ENCODE measurements at places on chromosomes 6 and 20.

DNA sequence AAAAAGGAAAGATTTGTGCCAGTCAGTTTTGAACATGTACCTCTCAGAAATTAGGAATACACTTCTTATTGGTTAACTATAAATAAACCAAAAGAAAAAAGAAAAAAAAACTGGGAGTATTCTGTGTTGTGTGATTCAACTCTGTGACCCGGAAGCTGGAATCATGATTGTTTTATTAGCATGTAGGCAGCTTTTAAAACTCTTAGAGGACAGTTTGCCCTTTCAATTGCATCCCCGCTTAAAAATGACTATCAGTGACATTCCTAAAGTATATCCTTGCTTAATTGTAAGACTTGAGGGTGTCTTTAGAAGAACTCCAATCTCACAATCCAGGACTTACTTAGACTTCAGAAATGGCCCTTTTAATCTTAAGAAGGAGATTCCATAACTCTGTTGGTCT lies 29.1 kb upstream of the TENT5A start:
- no peak for DNase-seq

DNA sequence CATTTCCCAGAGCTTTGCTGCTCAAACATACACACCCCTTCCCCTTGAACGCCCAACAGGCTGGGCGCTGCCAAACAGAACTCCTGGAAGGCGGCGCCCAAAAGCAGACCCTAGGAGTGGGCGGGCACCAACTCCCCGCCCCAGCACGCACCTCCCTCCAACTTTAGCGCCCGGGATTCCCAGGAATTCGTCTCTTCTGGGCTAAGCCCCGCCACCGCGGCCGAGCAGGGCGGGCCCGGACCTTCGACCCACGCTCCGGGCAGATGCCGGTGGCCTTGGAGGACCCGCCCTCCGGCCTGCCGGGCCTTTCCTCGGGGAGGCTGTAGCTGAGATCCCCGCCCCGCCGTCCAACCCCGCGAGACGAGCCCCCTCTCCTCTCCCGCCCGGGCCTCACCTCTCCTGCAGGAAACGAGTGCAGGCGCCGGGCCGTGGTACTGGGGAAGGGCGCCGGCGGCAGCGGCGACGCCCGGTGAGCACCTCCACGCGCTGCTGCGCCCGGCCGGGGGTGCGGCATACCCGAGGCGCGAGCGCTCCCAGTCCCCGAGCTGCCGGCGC lies 659 bp downstream of the MCUR1 start:
- peak; percentile 32 for DNase-seq

DNA sequence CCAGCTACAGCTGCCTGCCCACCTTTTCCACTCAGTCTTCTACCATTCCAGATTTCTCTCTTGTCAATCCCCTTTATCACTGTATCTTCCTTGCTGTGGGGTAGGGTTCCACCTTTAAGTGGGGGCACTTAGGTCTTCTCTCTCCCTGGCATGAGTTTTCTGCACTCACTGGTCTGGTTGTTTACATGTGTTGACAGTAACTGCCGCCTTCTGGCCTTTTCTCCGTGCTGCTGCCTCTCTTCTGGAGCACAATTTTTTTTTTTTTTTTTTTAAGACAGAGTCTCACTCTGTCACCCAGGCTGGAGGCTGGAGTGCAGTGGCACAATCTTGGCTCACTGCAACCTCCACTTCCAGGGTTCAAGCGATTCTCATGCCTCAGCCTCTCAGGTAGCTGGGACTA lies 12.0 kb downstream of the RNF114 start:
- DNase-seq = no peak

GRCh38 chr6:45864651-45865050 lies 151.0 kb downstream of the CLIC5 start:
- no peak for DNase-seq

- DNase-seq = no peak
Observed at GRCh38 chr6:96990462-96990861, 65.9 kb downstream of the KLHL32 start.

- no peak for DNase-seq
Observed at GRCh38 chr20:45010399-45010828, 44.1 kb downstream of the STK4 start.

DNA sequence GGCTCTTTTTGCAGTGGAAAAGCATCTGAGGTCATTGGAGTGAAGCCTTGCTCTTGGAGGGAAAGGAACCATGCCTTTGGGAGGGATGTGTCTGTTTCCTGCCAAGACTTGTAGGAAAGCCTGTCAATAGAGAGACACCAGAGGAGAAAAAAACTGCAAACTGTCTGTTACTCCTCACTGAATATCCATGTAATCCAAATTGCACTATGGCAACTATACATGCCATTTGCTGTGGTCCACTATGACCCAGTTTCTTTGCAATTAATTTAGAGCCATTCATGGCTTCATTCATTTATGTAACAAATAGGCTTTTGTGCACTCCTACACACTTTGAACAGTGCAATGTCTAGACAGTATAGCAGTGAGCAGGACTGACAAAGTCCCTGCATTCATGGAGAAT lies 296.5 kb downstream of the SLC35F1 start:
- DNase-seq = no peak

DNA sequence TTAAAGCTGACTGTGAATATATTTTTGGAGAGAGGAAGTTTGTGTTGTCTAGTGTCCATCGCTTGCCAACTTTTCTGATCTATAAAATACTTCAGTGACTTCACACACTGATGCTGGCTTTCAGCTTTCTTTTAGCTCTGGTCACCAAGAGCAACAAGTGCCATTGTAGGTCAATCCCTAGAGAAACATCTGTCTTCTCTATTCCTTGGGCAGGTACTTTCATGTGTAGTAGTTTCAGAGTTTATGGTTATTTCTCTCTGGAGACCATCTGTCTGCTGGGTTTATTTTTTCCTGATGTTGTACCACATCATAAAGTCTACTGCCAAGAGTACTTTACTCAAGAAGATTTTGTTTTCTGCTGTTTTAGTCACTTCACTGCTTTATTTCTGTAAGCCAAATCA lies 249.9 kb downstream of the KHDC1L start:
- DNase-seq = no peak

GRCh38 chr6:113623129-113623528 lies 234.0 kb upstream of the MARCKS start:
- no peak for DNase-seq

- DNase-seq = no peak
Observed at GRCh38 chr6:166284640-166285039, 23.6 kb downstream of the PRR18 start.

- DNase-seq = no peak
Observed at GRCh38 chr6:133953634-133954415, 801 bp downstream of the TBPL1 start.

- no peak for DNase-seq
Observed at GRCh38 chr6:124132256-124132655, 328.6 kb downstream of the NKAIN2 start.

DNA sequence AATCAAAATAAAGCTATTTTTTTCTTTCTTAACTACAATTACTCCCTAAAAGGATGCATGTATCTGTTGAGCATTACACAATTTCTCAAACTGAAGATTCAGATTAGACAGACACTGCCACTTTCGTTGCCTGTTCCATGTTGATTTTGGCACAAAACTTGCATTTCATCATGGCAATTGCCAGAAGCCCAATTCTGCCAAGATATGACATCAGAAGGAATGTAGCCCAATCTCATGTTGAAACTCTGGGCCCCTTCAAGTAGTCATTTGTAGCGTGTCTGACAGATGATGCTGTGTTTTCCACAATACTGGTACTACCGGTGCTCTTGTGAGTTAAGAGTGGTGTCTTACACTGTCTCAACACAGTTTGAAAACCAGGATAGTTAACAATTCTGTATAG lies 705.4 kb downstream of the PTPRT start:
- DNase-seq = no peak

DNA sequence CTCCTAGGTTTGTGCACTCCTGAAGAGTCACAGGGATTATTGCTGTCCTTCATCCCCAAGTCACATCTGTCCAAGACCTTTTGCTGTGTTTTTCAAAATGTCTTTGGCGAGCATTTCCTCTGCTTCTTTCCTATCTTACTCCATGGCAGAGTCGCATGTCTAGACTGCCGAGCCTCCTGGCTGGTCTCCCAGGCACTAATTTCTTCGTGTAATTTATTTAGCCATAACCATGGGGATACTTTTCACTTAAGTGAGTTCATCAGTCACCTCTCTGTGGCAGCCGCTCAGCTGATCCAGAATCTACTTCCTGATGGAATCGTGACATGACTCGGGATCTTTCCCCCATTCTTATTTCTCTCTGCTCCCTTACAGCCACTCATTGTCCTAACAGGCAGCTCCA lies 25.8 kb downstream of the ADGRF5 start:
- DNase-seq = no peak

DNA sequence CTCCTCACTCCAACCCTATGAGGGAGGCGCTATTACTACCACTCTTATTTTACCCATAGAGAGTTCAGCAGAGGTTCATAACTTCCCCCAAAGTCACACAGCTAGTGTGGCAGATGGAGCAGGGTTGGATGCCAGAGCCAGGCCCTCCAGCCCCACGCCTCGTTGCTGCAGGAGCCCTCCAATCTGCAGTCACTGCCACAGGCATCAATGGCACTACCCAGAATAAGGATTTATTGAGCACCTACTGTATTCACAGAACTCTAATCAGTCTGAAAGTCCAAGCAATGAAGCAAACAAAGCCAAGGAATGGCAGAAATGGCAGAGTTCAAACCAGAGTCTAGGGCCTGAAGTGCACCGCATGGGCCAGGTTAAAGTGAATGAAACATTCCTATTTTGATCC lies 144.9 kb downstream of the LPA start:
- DNase-seq = no peak

DNA sequence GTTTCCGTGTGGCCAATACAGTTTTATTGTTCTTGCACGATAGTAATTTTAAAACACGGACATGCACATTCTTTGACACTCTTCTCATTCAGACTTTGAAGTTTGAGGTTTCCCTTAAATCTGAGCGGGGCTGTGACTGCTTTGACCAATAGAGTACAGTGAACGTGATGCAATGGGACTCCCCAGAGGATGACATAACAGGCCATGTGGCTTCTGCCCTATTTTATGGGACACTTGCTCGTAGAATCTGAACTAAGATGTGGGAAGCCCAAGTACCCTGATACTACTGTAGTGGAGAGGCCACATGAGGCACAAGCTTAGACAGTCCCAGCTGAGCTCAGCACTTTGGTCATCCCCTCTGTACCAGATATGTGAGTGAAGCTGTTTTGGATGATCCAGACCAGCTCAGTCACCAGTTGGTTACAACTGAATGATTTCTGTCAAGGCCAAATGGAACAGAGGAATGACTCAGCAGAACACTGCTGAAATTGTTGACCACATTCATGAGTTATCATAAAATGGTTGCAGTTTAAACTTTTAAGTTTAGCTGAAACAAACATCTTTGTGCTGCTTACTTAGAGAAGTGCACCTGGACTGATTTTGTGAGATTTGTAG lies 279.4 kb downstream of the RFPL4B start:
- no peak for DNase-seq

- DNase-seq = no peak
Observed at GRCh38 chr6:54156650-54157250, 45.5 kb downstream of the MLIP start.

DNA sequence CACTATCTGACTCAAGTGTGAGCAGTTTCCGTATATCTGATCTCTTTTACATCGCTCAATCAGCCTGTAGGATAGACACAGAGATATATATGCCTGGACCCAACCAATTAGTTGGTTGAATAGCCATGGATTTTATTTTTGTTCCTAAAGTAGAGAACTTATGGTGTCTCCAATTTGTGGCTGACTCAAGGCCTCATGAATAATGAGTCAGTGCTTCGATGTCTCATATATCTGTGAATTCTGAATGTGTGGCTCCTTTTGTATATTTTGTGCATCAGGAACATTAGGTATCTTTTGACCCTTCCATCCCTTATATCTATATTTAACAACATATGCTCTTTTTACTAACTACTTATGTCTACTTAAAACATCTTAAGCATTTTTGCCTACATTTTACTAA lies 64.5 kb downstream of the OR2B2 start:
- DNase-seq = no peak

DNA sequence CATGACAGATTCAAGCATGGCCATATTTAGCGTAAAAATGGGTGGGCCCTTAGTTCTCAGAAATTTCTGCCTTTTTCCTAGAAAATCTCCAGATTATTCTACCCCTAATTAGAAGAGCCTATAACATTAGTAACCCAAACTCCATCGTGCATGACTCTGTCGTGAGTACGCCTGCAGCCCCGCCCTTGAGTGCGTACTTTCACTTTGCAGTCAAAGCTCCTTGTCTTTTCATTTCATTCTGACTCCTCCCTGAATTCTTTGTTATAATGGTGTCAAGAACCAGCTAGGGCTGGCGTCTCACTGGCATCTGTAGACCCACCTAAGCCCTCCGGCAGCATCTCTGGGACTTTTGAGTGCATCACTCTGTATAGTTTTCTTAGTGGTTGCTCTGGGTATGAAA lies 61.7 kb upstream of the NOX3 start:
- no peak for DNase-seq

GRCh38 chr6:28789553-28790083 lies 134.2 kb downstream of the TRIM27 start:
- no peak for DNase-seq

GRCh38 chr6:33206027-33206863 lies 1.8 kb downstream of the HSD17B8 start:
- no peak for DNase-seq

GRCh38 chr6:25713824-25714223 lies 40.7 kb upstream of the SLC17A4 start:
- no peak for DNase-seq

GRCh38 chr6:163490826-163491577 lies 76.5 kb downstream of the QKI start:
- DNase-seq = no peak

DNA sequence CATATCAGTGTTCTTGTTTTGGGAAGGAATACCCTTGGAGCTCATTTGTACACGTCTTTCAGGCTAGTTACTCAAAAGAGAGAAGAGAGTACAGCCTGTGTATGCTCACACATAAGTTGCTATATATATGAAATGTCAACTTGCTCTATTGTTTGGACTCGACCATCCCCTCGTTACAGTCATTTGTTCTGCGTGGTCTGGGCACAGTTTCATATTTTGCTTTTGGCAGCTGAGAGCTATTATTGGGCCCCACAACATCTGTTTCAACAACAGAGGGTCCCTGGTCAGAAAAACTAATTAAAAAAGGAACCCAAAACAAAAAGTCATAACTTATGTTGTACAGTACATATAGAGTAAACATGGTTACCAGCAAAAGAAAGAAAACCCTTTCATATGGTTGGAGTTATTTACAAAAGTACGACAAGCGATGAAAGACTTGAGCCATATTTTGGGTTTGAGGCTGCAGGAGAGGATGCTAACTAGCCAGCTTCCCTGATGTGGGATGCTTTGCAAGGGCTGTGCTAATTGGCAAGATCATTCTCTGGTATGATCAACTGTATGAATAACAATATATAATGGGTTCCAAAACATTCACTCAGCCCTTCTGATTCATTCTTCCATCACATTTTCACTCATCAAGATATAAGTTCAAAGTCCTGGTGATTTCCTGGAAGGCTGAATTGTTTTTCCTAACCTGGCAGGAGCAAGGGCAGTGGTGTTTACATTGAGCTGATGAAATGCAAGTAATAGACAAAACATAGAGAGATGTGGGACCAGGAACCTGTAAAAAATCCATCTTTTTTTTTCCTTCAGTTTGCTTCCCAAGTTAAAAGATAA lies 137.9 kb downstream of the RPS12 start:
- no peak for DNase-seq

- no peak for DNase-seq
Observed at GRCh38 chr6:105014954-105015353, 58.0 kb downstream of the LIN28B start.

Data from nucleus accumbens (tissue), 56 donors.